ENCODE measurements at places on chromosomes 7 and 10.

DNA sequence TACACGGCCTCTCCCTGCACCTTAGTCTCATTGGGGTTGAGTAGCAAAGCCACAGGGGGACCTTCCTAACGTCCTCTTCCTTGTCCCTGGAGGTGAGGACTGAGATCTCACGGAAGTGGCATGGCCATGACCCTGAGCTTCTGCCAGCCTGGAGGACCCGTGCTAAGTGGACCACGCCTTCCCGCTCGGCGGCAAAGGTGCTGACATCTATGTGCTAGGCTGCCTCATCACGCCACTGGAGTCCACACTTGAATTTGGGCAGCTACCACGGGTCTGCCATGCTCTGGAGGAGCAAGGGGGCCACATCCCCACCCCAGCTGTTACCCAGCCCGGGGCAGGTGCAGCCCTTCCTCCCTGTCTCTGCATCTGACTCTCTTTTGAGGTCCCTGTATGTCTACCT, 15.3 kb downstream of the GHRHR start:
- no peak for DNase-seq

- DNase-seq = peak; percentile 16
These were observed 48.7 kb downstream of the PDK4 start for GRCh38 chr7:95547361-95548348.

GRCh38 chr10:11227103-11227502, 209.4 kb downstream of the CELF2 start:
- DNase-seq = no peak

GRCh38 chr7:143129051-143129450, 2.8 kb upstream of the PIP start:
- peak; percentile 93 for DNase-seq

DNA sequence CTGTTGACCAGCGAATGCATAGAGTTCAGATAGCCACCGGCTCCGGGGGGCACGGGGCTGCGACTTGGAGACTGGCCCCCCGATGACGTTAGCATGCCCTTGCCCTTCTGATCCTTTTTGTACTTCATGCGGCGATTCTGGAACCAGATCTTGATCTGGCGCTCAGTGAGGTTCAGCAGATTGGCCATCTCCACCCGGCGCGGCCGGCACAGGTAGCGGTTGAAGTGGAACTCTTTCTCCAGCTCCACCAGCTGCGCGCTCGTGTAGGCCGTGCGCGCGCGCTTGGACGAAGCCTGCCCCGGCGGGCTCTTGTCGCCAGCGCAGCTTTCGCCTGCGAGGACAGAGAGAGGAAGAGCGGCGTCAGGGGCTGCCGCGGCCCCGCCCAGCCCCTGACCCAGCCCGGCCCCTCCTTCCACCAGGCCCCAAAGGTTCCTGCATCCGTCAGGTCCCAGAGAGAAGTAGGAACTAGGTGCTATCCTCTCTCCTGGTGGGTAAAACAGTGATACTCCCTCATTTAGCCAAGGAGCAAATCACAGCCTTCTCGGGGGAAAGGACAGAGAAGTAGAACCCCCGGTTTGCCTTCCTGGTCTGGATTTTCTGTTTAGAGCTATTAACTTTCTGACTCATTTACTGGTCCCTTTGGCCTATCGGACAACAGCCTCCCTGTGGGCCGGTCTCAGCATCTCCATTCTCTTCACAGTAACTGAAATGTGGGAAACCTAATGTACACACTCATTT, 6.1 kb upstream of the HOXA2 start:
- no peak for DNase-seq

DNA sequence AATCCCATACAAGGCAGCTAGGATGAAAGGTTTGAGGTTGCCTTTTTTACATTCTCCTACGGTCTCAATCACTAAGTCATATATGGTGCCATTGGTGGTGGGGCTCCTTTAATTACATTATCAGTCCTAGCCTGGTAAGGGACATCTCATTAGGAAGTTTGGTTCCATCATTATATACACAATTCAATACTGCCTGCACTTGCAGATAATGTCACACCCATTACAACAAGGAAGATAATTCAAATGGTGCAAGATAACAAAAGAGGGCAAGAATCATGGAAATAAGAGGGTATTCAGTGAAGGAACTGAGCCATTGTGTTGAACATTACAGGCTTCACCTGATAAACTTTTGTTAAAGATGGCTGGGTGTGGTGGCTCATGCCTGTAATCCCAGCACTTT, 1.7 kb upstream of the TMEM248 start:
- no peak for DNase-seq

GRCh38 chr10:28367929-28368484, 65.1 kb upstream of the MPP7 start:
- no peak for DNase-seq

- no peak for DNase-seq
These were observed 310.9 kb downstream of the CCDC3 start for GRCh38 chr10:12690525-12691126.

DNA sequence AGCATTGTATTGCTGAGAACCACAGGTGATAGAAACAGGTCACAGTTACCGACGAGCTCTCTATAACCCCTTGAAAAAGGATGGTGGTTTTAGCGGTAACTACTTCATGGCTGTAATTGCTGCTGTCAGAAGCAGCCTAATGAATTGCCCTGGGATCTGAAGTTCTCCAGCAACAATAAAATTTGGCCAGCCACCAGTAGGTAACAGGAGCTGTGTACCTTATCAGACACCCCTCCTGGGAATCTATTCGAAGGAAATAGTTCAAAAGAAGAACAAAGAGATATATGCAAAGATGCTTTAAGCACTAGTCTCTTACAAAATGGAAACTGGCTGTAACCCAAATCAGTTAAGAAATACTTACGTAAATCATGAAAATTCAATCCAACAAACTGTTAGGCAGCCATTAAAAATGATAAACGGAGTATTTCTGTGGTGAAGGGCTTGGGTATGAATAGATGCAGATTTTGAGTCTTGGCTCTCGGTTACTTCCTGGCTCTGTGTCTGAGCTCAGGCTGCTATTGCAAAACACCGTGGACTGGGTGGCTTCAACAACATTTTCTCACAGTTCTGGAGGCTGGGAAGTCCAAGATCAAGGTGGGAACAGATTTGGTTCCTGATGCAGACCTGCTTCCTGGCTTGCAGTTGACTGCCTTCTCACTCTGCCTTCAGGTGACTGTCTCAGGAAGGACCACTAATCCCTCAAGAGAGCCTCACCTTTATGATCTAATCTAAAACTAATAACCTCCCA, 1.6 kb downstream of the MSRB2 start:
- DNase-seq = no peak

DNA sequence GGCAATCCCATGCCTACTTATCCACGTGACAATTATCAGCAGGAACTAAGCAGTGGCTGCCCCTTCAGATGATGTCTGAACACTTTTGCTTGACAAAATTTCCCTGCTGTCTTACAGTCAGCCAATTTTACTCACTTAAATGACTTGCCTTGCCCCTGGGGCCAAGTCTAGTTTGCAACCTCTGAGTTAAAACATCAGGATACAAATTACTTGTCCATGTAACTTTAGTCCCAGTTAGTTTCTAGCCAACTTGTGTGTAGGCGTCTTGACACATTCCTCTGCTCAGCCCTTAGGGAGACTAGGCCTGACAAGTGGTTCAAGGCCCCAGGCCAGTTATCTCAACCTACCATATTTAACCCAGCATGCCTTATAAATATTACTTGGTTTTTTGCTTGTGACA, 11.6 kb upstream of the TYSND1 start:
- no peak for DNase-seq

GRCh38 chr7:99040104-99040958, 103.6 kb downstream of the SMURF1 start:
- DNase-seq = peak; percentile 77

DNA sequence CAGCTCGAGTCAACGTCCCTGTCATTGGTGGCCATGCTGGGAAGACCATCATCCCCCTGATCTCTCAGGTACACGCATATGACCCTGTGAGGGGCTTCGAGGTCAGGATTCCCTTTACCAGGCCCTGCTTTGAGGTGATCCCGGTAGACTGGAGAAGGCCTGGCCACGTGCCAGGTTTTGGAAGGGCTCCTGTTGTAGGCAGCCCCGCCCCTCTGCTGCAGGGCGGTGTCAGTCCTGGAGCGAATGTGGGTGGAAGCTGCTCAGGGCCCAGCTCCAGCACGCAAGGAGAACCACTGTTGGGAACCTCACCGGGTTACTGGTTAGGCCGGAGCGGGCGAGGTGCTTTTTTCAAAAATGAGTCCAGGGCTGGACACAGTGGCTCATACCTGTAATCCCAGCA, 15.6 kb downstream of the MDH2 start:
- DNase-seq = no peak

DNA sequence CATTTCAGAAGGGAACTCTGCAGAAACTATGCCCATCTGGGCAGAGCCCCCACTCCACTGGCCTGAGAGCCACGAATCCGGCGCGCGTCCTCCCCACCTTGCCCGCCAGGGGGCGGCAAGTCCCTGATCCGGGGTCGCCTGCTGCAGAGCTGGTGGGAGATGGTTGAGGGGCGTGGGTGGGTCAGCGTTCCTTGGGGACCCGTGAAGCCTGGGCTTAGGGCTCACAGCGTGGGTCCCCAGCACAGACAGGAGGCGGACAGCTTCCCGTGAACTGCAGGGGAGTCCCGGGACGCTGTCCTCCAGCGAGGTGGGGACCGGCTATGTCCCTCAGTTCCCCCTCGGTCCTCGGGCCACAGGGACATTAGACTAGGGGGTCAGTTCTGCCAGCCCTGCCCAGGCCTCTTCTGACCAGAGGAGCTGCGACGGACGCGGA, 585 bp upstream of the POP7 start:
- DNase-seq = peak; percentile 49

DNA sequence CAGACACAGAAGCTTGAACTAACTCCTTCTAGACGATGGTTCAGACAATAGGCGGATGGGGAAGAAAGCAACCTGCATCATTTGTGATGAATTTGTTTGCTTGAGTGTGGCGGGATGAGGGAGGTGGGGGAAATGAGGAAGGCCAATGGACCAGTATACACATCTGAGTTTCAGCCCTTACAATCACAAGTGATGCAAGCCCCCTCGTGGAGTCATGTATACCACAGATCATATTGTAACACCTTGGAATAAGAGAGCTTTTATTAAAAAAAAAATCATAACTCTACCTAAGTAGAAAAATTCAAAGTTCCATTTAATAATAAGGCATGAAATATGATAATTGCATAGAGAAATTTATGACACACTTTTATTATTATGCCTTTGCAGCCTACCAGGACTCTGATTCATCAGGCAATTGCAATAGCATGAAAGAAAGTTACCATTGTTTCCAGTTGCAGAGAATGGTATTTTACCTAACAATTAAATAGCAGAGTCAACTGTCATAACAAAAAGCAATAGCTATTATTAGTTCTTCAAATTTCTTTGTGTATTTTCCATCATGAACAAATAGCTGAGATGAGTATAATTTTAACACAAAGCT, 230.2 kb upstream of the AKR1E2 start:
- no peak for DNase-seq

- DNase-seq = no peak
These were observed 51.4 kb upstream of the GRB10 start for GRCh38 chr7:50834031-50834535.

DNA sequence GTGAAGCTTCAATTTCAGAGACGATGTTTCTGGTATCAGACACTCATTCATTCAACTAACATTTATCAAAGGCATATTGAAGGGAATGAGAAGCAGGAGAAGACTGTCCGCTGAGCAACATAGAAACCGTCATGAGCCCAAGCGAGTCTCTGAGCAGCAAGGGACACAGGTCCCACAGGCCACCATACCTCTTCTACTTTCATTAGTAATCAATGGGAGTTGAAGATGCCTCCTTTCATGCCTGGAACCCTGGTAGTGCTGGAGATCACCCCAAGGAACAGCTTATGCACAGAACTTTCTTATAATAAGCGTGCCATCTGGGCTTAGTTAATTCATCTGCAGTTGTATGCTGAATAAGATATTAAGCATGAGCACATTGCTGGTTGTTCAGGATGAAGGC, 1.2 kb downstream of the PAX4 start:
- no peak for DNase-seq

Data from T47D (cell line).